ENCODE measurements at places on chromosomes 1 and 21.

DNA sequence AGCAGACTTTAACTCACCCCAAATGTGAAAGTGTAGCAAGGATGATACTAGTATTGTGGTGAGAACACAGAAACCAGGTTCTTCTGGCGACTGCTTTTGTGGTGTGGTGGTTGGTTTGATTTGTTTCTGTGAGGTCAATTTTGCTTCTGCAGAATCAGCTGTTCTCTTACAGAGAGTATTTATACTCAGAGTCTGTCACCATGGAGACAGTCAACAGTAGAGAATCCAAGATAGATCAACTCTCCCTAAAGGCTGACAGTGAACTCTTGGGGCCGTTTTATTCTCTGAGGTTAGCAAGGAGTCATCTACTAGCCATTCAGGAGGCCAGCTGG, at the start of gene CFAP107:
CFAP107 (plus strand) TSS at position 209 of the 332 bp plus-strand sequence. CDS start 231 bp downstream, outside the sequence.
- no peak for DNase-seq

GRCh38 chr1:6001992-6002576, 9.9 kb upstream of the NPHP4 start:
- no peak for DNase-seq

DNA sequence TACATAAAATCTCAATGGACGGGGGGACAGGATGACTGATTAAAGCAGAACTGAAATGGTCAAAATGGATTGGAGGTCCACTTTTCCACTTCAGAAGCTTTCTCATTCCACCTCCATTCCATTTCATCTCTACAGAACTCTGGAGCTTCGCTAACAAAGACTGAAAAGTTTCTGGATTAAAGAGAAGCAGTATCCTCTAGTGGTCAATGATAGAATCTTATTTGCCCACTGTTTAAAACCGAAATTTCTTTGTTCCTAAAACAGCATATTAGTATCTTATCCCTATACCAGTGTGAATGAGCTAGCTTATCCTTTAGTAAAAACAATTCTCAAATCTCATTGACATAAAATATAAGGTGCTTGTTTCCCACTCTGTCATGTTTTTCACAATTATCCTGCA, 890.6 kb downstream of the KCNT2 start:
- DNase-seq: no peak

- DNase-seq: no peak
Observed at GRCh38 chr1:223443397-223443796, 50.2 kb downstream of the CCDC185 start.
